ENCODE measurements at places on chromosomes 3 and 15.

DNA sequence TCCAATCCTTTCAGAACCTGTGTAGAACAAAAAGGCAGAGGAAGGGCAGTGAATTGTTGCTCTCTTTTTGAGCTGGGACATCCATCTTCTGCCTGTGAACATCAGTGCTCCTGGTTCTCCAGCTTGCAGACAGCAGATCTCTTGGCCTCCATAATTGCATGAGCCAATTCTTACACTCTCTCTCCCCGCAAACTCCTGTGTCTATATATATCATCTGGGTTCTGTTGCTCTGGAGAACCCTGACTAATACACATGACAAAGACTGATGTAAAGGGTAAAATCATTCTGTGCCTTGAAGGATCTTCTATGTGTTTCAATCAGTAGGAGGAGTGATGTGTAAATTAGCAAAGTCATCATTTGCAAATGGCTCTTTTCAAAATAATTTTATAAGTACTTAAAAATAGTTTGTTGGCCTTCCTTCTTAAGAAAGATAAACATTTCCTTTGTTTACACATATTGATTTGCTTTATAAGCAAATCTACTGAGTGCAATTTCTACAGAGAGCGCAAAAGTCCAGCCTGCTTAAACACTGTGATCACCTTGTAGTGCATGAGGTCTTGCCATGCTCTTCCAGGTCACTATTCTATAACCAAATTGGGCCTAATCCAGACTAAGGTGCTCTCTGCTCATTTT, 154.9 kb upstream of the ANKRD28 start:
- DNase-seq = no peak

- DNase-seq = no peak
These were observed 248.9 kb downstream of the SLCO3A1 start for GRCh38 chr15:92102395-92102755.

DNA sequence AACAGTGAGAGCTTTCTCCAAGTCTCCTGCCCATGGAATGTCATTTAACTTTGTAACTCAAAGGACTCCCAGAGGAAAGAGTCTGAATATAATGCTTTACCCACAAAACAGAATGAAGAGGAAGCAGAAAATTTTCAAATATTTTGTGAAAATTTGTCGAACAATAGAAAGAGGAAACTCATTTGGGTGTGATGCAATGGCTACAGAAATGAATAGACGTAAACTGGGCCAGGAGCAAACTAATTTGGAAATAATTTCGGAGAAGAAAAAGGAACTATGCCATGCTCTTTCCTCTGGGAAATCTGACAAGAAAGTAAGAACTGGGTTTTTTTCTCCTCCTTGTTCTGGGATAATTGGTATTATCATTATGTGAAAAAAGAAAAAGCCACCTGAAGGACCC, 11.2 kb upstream of the SUMF1 start:
- no peak for DNase-seq

- no peak for DNase-seq
These were observed 234.0 kb downstream of the NR2F2 start for GRCh38 chr15:96564546-96564945.

Measured in NCI-H524 (cell line).